ENCODE measurements at places on chromosomes 1 and 21.

GRCh38 chr1:155277902-155278688 lies 832 bp downstream of the HCN3 start:
- peak; percentile 44 for DNase-seq

- no peak for DNase-seq
Observed at GRCh38 chr1:231954751-231955150, 328.2 kb downstream of the DISC1 start.

GRCh38 chr1:35454176-35454575 lies 103.0 kb downstream of the KIAA0319L start:
- no peak for DNase-seq

GRCh38 chr1:24244519-24245268 lies 57.6 kb upstream of the IFNLR1 start:
- DNase-seq, result no peak

- DNase-seq, result no peak
Observed at GRCh38 chr21:45277101-45278045, 10.3 kb downstream of the POFUT2 start.

- no peak for DNase-seq
Observed at GRCh38 chr1:177858332-177858821, 111.5 kb downstream of the SEC16B start.

- no peak for DNase-seq
Observed at GRCh38 chr1:66570196-66570595, 36.2 kb downstream of the SGIP1 start.

- DNase-seq, result no peak
Observed at GRCh38 chr21:45959182-45959581, 22.4 kb upstream of the COL6A1 start.

Data from stimulated activated CD8-positive, alpha-beta memory T cell treated with anti-CD3 and anti-CD28 coated beads, Interleukin-2, amount 100 ng/mL, for 1 hour (primary cell).